ENCODE measurements at places on chromosomes 5 and 9. TPM values are rescaled to one million over a fixed set of nuclear protein-coding genes. Genes with fewer than 3 reads are reported as not detected.

The MAPK9 gene
- 40.6 TPM for total RNA-seq

The DENND1A gene
- 48.1 TPM for total RNA-seq

The TTC39B gene
- total RNA-seq, result 4.1 TPM

The DOCK8 gene
- 0.93 TPM for total RNA-seq

The LCNL1 gene
- not detected for total RNA-seq

The INSL4 gene
- total RNA-seq, result not detected

The RHOBTB3 gene
- 3.6 TPM for total RNA-seq

DNA sequence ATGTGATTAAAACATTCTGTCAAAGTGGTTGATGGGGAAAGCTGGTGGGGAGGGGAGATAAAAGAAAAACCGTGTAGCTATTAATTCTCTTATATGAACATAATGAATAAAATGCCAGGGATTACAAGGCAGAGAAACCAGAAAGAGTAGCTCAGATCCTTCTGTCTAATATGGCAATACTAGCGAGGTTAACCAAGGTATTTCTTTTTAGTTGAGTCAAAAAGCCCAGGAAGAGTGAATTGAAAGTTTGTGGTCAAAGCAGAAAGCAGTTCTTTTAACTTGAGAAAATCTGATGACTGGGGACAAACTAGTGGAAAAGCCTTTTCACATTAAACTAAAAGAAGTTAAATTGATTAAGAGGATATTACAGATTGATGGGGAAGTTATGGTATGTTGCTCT, 76.0 kb downstream of the ERBIN start:
- DNase-seq, result no peak

- no peak for DNase-seq
Observed at GRCh38 chr9:4517274-4517673, 27.0 kb downstream of the SLC1A1 start.
